ENCODE measurements at places on chromosomes 12 and 14. TPM values are rescaled to one million over a fixed set of nuclear protein-coding genes. Genes with fewer than 3 reads are reported as not detected.

ING4 gene
- 18.5 TPM for total RNA-seq

DNA sequence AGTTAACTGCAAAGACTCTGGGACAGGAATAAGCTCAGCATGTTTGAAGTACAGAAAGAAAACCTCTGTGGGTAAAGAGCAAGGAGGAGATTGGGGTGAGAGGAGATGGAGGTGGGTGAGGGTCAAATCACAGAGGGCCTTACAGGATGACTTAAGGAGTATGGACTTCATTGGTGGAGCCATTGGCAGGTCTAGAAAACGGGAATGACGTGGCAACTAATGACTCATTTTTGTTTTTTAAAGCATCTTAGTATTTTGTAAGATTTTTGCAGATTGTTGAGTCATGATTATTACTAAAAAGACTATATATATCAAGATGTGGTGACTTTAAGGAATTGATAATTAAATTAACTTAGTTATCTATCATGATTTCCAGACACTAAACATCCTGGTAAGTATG lies 18.5 kb downstream of the UTP20 start:
- no peaks in the 10 kb centered on the region for H3K27me3 ChIP-seq
- DNase-seq, result no peak
- H3K27ac ChIP-seq, result no peak overlapping the region
- H3K4me3 ChIP-seq, result no peak overlapping the region
- H3K36me3 ChIP-seq, result peaks cover 65% of the 10 kb centered on the region

STYK1 gene
- not detected for total RNA-seq

- H3K27ac ChIP-seq, result no peak overlapping the region
- H3K27me3 ChIP-seq, result no peaks in the 10 kb centered on the region
- peaks cover 42% of the 10 kb centered on the region for H3K36me3 ChIP-seq
- DNase-seq, result no peak
- H3K4me1 ChIP-seq, result peaks cover 6% of the 10 kb centered on the region
These were observed 49.3 kb upstream of the AMN start for GRCh38 chr14:102873131-102873530.

DNA sequence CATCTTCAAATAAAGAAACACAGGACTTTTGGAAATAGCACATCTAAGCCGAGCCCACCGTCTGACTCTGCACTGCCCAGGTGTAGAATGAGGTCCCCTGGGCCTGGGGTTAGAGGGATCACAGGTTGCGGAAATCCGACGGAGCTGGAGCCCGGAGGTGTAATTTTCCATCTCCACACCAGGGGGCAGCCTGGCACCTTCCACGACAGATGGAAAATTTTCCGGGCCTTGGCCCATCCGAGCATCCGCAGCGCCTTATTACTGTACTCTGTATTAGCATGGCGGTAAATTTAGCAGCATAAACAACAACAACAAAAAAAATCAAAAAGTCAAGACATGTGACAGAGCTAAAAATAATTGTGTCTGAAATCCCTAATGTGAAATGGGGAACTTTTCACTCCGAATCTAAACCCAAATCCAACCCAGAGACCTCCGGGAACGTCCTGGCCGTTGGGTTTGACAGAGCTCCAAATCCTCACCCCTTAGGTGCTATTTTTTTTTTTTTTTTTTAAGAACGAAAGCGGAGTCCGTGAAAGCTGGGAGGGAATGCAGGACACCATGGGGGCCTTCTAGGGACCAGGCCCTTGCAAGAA lies 93.9 kb downstream of the KSR2 start:
- H3K4me1 ChIP-seq, result peaks cover 4% of the 10 kb centered on the region
- H3K36me3 ChIP-seq, result no peaks in the 10 kb centered on the region
- H3K27me3 ChIP-seq, result peaks cover 18% of the 10 kb centered on the region

DNA sequence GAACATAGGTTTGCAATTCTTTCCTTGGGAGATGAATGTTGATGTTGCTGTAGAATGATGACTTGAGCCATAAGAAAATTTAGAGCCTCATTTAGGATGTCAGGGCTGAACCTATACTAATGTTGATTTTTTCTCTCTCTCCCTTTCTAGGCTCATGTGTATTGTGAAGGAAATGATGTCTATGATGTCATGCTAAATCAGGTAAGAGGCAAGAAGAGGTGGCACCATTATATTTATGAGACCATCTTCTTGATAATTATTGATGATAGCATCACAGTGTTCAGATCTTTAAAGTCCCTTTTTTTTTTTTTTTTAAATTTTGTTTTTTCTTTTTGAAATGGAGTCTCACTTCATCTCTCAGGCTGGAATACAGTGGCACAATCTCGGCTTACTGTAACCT lies 3.3 kb downstream of the PARP2 start:
- H3K4me3 ChIP-seq, result no peak overlapping the region
- no peaks in the 10 kb centered on the region for H3K27me3 ChIP-seq
- H3K4me1 ChIP-seq, result peaks cover 13% of the 10 kb centered on the region
- no peak overlapping the region for H3K27ac ChIP-seq
- no peak for DNase-seq

DNA sequence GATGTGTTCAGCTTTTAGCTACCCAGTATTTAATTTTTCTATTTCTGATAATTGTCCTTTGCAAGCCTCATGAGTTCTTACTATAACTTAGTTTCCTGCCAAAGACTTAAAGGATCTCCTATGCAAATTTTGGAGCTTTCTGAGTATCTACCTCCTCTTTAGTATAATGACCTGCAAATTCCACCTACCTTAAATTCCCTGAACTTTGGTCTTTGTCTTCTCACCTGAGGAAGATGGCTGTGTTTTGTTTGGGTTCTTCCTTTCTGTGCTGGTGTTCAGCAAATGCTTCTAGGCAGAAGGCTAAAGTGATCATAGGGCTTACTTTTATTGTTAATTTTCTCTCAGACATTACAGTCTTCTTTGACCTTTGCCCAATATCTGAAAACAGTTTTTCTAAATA lies 142.8 kb downstream of the FUT8 start:
- H3K4me3 ChIP-seq, result no peak overlapping the region
- H3K27ac ChIP-seq, result no peak overlapping the region
- H3K4me1 ChIP-seq, result peaks cover 10% of the 10 kb centered on the region
- H3K36me3 ChIP-seq, result peaks cover under 1% of the 10 kb centered on the region

- H3K36me3 ChIP-seq, result no peaks in the 10 kb centered on the region
- no peaks in the 10 kb centered on the region for H3K4me1 ChIP-seq
- DNase-seq, result no peak
- H3K27me3 ChIP-seq, result peaks cover 24% of the 10 kb centered on the region
These were observed 25.6 kb downstream of the KCNK13 start for GRCh38 chr14:90087433-90087832.

GRCh38 chr14:59695198-59695597 lies 118.6 kb upstream of the CCDC175 start:
- no peaks in the 10 kb centered on the region for H3K4me1 ChIP-seq
- no peaks in the 10 kb centered on the region for H3K36me3 ChIP-seq
- peaks cover 4% of the 10 kb centered on the region for H3K27me3 ChIP-seq
- H3K27ac ChIP-seq, result no peak overlapping the region
- DNase-seq, result no peak
- no peak overlapping the region for H3K4me3 ChIP-seq

DNA sequence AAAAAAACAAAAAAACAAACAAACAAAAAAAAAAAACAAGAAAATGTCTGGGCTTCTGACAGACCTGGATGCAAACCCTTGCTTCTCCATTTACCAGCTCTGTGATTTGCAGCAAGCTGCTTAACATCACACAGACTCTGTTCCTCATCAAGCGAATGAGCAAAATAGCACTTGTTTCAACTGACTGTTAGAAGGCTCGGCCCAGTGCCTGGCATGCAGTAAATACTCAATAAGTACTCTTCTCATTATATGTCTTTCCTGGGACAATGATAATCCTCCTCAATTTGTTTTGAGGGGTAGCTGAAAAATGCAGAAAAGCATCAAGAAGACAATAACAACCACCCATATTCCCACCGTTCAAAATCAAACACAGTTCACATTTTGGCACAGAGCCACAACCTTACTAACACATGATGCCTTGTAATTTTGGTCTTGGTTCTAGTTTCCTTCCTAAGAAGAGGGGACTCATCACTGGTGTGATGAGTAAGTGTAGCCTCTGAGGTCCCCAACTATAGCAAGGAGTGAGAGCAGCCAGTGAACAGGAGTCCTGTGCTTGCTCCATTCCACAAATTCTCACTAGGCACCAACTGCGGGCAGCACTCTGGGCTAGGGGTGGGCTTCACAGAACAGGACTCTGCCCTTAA lies 60.4 kb downstream of the TTC7B start:
- H3K27ac ChIP-seq, result no peak overlapping the region
- H3K4me1 ChIP-seq, result peaks cover 18% of the 10 kb centered on the region
- no peaks in the 10 kb centered on the region for H3K36me3 ChIP-seq
- H3K27me3 ChIP-seq, result peaks cover 12% of the 10 kb centered on the region

GRCh38 chr12:64186789-64187188 lies 35.3 kb downstream of the KICS2 start:
- no peaks in the 10 kb centered on the region for H3K36me3 ChIP-seq
- H3K4me1 ChIP-seq, result peaks cover 6% of the 10 kb centered on the region
- DNase-seq, result no peak
- H3K27me3 ChIP-seq, result no peaks in the 10 kb centered on the region
- no peak overlapping the region for H3K4me3 ChIP-seq
- H3K27ac ChIP-seq, result no peak overlapping the region

All from activated T-helper 2 cell treated with anti-CD3 and anti-CD28 coated beads, Interferon-gamma antibody, Interleukin-2, Interleukin-4, amounts not matched to agents 10 μg/mL and 5 μg/mL and 100 μg/mL, durations not matched to agents 14 hours and 24 hours and 36 hours (primary cell).